ENCODE measurements at places on chromosomes 4 and X. TPM values are rescaled to one million over a fixed set of nuclear protein-coding genes. Genes with fewer than 3 reads are reported as not detected.

The RASL11B gene
- total RNA-seq, result 1.6 TPM

The ATOH1 gene
- not detected for total RNA-seq

DNA sequence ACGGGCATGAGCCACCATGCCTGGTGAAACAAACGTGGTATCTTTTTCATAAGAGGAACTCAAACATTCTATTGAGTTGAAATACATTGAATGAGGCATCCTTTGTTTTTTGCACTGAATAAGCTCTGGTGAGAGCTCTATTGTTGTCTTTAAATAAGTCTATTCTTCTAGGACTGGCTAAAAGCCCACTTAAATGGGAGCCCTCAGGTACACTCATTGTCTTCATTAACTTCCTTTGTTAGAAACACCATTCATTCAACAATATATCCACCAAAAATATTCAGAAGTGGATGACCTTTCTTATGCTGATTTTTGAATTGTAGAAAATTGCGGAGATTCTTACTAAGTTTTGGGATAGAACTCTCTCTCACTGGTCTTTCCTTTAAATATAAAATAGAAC, 568.0 kb downstream of the IL1RAPL1 start:
- H3K27me3 ChIP-seq, result no peaks in the 10 kb centered on the region
- H3K36me3 ChIP-seq, result no peaks in the 10 kb centered on the region
- no peak for DNase-seq
- H3K4me3 ChIP-seq, result no peak overlapping the region

DNA sequence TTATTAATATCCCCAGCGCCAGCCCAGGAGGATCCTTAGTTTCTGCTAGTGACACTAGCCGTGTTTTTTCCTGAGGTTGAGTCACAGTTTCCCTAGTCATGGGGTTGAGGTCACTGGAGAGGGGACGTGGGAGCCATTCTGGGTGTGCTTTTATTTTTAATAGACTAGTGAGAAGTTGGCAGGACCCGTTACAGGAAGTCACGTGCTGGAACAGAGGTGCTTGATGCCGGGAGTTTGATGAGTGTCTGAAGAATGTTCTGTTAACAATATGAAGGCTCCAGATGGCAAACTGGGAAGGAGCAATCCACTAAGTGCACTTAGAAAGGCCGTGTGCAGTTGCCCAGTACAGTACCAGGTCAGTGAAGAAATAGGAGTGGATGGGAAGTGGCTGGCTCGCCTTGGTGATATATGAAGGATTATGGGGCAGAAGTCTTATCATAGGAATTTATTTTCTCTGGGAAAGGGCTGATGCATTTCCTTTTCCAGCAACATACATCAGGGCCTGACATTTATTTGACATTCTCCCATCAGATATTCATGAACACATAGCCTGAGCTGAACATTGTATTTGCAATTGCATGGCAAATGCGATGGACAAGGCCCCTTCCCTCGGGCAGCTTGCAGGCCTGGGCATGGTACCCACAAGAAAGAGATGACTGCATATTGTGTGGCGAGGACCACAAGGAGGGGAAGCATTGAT, 291.8 kb downstream of the FBXW7 start:
- no peak overlapping the region for H3K4me3 ChIP-seq
- no peaks in the 10 kb centered on the region for H3K27me3 ChIP-seq
- H3K36me3 ChIP-seq, result no peaks in the 10 kb centered on the region

DNA sequence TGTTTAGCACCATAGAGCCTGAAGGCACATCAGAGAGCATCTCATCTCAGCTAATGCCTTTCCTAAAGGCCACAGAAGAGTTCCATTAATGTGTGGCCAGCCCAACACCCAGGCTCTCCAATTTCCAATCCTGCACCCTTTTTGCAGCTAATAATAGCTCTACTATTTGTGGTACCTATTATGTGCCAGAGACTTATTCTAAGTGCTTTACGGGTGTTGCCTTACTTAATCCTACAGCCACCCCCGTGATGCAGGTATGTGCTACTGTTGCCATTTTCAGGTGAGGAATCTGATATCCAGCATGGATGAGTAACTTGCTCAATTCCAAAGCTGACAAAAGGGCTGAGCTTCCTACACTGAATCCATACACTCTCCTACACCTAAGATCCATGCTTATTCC, 217.6 kb upstream of the GALNT7 start:
- no peak overlapping the region for H3K27ac ChIP-seq
- H3K4me3 ChIP-seq, result no peak overlapping the region
- DNase-seq, result no peak

DNA sequence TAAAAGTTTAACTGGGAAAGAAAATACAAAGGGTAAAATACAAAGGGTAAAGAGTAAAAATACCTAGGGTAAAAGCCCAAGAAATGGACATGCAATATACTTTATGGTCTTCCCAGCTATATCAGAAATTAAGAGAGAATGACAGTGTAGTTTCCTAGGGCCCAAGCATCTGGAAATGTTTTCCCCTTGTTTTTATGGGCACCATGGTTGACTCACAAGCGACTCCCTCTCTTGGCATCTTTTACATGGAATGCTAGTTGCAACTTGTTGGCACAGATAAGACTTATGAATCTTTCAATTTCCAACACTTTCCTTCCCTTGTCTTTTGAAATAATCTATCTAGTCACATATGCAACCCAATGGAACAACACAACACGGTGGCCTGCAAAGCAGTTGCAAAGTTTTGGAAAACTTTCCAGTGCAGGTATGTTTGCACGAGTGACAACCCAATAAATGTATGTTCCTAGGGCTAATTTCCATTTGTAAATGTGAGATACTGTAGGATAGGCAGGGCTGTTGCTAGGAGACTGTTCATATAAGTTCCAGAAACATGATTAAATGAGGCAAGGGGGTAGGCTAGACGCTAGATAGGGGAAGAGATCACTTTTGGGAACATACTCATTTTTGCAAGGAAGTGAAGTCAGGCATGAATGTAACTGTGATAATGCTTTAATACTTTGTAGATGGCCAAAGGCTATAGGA, 36.4 kb upstream of the CWH43 start:
- DNase-seq, result no peak
- no peak overlapping the region for H3K4me3 ChIP-seq
- H3K4me1 ChIP-seq, result no peaks in the 10 kb centered on the region
- no peaks in the 10 kb centered on the region for H3K27me3 ChIP-seq

GRCh38 chr4:141348573-141348972, 127.9 kb downstream of the ZNF330 start:
- H3K27me3 ChIP-seq, result no peaks in the 10 kb centered on the region
- peaks cover 3% of the 10 kb centered on the region for H3K4me1 ChIP-seq
- no peak overlapping the region for H3K4me3 ChIP-seq
- no peak for DNase-seq
- H3K36me3 ChIP-seq, result no peaks in the 10 kb centered on the region

- H3K36me3 ChIP-seq, result peaks cover 32% of the 10 kb centered on the region
- no peaks in the 10 kb centered on the region for H3K4me1 ChIP-seq
- no peak overlapping the region for H3K4me3 ChIP-seq
- no peaks in the 10 kb centered on the region for H3K27me3 ChIP-seq
- H3K27ac ChIP-seq, result no peak overlapping the region
- DNase-seq, result no peak
Observed at GRCh38 chr4:2638730-2639129, 102.3 kb downstream of the FAM193A start.

GRCh38 chrX:38192007-38192810, 28.5 kb downstream of the SRPX start:
- no peak for DNase-seq
- no peak overlapping the region for H3K4me3 ChIP-seq
- no peaks in the 10 kb centered on the region for H3K27me3 ChIP-seq
- no peaks in the 10 kb centered on the region for H3K36me3 ChIP-seq

The SORBS2 gene
- total RNA-seq, result 83.2 TPM

GRCh38 chr4:135434936-135435335, 1233.3 kb upstream of the PABPC4L start:
- H3K4me1 ChIP-seq, result no peaks in the 10 kb centered on the region
- DNase-seq, result no peak
- no peak overlapping the region for H3K27ac ChIP-seq
- no peaks in the 10 kb centered on the region for H3K36me3 ChIP-seq
- no peak overlapping the region for H3K4me3 ChIP-seq
- no peaks in the 10 kb centered on the region for H3K27me3 ChIP-seq

DNA sequence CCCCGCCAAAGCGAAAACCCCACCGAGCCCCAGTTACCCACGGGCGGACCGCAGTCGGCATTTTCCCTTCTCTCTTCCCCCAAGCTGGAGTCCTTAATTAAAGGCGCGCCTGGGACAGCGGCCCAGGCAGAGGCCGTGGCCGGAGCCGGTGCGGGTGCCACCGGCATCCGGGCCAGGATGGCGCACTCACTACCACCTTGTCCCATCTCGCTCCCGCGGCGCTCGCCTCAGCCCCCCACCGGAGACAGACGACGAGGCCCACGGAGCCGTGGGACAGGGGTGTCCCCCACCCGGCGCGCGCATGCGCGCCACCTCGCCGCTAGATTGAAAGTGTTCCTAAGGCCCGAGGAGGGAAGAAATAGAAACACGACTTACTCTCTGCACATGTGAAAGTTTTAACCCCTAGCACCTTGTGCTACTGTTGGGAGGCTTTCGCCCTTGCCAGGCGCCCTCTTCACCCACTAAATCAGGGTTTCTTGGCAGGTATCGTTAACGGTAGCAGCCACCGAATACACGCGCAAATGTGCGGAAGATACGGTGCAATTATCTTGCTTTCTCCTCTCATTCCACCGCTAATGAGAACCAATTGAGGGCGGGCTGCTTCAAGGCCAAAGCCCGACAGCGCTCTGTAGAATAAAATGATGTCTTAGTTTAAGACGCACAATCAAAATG, 64.3 kb upstream of the CCDC160 start:
- H3K36me3 ChIP-seq, result no peaks in the 10 kb centered on the region
- no peaks in the 10 kb centered on the region for H3K27me3 ChIP-seq
- H3K27ac ChIP-seq, result no peak overlapping the region
- no peaks in the 10 kb centered on the region for H3K4me1 ChIP-seq
- H3K4me3 ChIP-seq, result peak overlapping the region; percentile 65

The GAGE2A gene
- total RNA-seq, result not detected

The PABPC1L2B gene
- total RNA-seq, result not detected

The GPR119 gene
- not detected for total RNA-seq

GRCh38 chr4:121484633-121485032, 103.8 kb upstream of the QRFPR start:
- H3K27me3 ChIP-seq, result no peaks in the 10 kb centered on the region
- DNase-seq, result peak; percentile 50
- no peaks in the 10 kb centered on the region for H3K4me1 ChIP-seq
- H3K27ac ChIP-seq, result no peak overlapping the region
- no peaks in the 10 kb centered on the region for H3K36me3 ChIP-seq

- peak within 1 kb of the TSS; percentile 38 for H3K27ac ChIP-seq
- no peaks in the 10 kb centered on the region for H3K36me3 ChIP-seq
Observed at GRCh38 chrX:153944140-153944799, at the start of gene RENBP. TSS of gene RENBP (minus strand) at chrX:153944643. CDS start at chrX:153944610, 33 bp downstream.

The PRDM5 gene
- 28.3 TPM for total RNA-seq

The RBM47 gene
- total RNA-seq, result 129 TPM
